ENCODE measurements at places on chromosomes 11 and 22.
A peak's percentile ranks its signal among the peaks of the same experiment; 100 is the strongest.

GRCh38 chr11:128289048-128289447, 298.3 kb downstream of the ETS1 start:
- DNase-seq = no peak

DNA sequence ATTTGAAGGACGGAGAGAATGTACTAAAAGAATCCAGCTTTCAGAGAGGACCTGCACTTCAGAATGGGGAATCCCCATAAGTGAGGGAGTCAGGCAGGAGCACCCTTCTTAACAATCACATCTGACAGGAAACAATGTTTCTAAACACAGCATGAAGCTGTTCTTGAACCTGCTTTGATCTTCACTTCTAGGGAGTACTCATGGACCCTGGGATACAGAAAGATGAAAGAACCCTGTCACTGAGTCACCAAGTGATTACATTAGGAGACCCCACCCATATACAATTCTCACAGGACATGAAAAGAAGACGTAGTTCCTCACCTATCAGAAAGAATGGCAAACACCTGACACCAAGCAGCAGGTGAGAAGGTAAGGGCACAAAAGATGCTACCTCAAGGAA, 296.9 kb upstream of the ZC3H12C start:
- no peak for DNase-seq

DNA sequence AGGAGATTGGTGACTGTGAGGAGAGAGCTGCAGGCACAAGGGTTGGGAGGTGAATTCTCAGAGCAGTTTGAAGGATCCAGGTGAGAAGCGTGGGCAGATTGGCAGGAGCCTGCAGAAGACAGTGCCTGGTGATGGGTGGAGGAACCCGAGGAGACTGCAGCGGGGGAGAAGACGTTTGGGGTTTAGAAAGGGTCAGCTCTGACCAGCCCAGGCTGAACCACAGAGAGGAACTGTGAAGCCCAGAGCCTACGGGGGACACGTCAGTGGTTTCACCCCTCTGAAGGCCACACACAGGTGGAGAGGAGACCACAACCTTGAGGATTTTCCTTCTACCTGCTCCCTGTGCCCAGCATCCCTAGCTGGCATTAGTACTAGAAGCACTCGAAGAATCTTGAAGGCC, 154.8 kb upstream of the TBCEL start:
- DNase-seq = no peak

DNA sequence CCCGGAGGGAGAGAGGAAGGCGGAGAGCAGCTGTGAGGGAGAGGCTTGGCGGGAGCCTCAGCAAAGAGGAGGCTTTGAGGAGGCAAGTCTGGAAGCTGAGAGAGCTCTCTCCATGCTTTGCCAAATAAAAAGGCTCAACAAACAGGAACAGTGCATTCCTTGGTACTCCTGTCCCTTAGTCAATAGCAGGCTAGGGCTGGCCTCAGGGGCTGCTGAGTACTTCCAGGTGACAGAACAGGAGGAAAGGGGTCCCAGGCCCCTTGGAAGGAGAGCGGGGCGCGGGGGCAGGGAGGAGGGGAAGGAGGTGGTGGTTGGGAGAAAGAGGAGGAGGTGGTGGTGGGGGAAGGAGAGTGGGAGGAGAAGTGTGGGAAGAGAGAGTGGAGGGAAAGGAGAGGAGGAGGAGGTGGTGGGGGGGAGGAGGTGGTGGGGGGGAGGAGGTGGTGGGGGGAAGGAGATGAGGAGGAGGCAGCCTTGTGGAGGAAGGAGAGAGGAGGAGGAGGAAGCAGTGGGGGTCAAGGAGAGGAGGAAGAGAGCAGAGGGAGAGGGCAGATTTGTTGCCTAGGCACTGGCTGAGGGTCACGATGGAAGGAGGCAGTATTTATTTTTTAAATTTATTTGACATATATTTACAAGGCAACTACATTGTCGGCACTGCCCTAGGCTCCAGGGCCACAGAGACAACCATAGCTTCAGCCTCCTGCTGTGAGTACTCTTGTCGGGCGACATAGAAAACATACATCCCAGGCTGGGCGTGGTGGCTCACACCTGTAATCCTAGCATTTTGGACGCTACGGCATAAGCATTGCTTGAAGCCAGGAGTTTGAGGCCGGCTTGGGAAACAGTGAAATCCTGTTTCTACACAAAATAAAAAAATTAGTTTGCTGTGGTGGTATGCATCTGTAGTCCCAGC, 74.2 kb upstream of the ZBED5 start:
- DNase-seq = no peak

- no peak for DNase-seq
Observed at GRCh38 chr22:31122196-31122531, 602 bp upstream of the INPP5J start.

DNA sequence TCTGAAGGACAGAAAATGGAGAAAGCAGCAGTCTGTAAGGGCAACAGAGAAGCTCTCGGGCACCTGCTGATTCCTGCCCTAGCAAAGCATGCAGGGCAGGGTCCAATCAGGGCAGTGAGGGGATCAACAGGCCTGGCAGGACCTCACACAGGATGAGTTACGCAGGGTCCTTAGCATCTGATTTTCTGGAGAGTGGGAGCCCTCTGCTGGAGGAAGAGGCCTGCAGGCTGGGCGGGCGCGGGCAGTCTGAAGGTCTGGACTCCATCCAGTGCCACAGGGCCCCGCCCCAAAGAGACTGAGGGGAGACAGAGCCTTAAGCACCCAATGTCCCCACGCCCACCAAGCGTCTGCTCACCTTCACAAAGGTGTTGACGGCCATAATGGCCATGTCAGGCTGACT, 28.9 kb downstream of the AP1B1 start:
- no peak for DNase-seq

DNA sequence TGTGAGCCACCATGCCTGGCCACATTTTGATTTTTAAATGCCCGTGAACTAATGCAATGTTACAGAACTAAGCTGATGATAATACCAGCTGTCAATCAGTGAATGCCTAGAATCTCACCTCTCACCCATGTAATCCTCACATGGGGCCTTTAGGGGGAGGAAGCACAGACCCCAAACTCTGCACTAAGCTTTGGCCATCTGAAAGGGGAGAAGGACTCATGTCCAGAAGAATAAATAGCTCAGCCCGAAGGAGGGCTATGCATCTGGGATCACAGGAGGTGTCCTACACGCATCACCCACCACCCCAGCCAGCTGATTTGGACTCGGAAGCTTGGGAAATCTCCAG, 36.0 kb upstream of the YPEL1 start:
- DNase-seq = no peak

GRCh38 chr11:65764434-65764833, 16.3 kb downstream of the AP5B1 start:
- DNase-seq = no peak

DNA sequence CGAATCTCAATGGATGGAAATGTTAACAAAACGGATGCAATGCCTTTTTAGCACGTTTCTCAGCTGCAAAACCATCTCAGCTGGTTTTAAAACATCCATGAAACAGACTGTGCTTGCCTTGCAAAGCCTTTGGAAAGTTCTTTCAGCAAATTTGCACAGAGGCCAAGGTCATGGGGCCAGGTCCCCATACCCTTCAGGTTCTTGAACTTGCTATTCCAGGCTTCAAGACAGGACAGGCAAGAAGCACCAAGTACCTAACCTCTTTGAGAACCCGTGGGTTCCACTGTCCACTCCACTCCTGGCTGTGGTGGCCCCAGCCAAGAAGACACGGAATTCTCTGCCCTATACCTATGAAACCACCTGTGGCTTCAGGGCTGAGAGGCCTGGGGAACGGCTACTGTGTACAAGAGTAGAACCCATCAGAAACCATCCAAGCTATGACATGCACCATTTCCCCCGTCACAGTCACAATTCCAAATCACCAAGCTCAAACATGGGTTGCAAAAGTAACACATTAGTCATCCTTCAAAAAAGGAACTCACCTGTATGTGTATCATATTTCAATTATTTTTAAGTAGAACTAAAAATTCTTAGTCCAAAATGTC, 17.0 kb downstream of the TNKS1BP1 start:
- DNase-seq = no peak

GRCh38 chr11:70433966-70434812, 35.9 kb downstream of the CTTN start:
- DNase-seq = no peak

DNA sequence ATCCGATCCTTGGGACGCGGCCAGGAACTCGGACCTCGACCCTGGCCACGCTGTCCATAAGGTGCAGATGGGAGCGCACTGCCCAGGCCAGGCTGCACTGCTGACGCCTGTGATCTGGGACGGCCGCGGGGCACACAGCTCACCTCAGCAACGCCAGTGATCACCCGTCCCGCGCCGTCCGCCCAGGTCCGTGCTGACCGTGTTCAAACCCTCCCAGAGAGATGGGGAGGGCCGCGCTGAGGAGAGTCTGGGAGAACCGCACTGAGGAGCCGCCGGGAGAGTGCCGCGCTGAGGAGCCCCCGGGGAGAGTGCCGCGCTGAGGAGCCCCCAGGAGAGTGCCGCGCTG, 636 bp downstream of the KCNQ1OT1 start:
- peak; percentile 72 for DNase-seq

- DNase-seq = no peak
Observed at GRCh38 chr22:48639896-48640748, 1187.6 kb downstream of the BRD1 start.

DNA sequence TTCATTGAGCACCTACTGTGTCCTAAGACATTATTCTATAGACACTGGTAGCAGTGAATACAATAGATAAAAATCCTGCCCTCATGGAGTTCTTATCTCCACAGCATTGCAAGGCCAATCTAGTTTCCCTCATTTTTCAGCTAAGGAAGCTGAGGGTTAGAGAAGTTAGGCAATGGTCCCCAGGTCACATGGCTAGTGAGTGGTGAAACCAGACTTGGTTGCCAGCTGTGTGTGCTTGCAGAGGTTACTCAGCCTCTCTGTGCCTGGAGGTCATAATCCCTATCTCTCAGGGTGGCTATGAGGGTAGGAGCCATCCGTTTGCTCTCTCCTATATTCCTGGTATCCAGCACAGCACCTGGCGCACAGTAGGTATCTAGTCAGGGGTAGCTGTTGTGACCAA, 147.7 kb upstream of the SEZ6L start:
- DNase-seq = no peak

GRCh38 chr11:125494031-125494360, 2.1 kb downstream of the FEZ1 start:
- no peak for DNase-seq

GRCh38 chr11:19790831-19791552, 78.4 kb downstream of the NAV2 start:
- DNase-seq = no peak

DNA sequence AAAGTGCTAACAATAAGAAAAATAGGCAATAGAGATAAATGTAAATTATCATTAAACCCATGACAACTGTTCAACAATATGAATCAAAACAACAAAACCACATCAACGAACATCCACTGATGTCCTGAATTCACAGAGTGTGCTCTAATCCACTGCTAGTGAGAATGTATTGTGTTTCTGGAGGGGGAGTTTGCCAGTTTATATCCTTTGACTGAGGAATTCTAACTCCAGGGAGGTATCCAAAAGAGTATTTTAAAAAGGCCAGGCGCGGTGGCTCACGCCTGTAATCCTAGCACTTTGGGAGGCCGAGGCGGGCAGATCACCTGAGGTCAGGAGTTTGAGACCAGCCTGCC, 1.7 kb upstream of the WEE1 start:
- no peak for DNase-seq

DNA sequence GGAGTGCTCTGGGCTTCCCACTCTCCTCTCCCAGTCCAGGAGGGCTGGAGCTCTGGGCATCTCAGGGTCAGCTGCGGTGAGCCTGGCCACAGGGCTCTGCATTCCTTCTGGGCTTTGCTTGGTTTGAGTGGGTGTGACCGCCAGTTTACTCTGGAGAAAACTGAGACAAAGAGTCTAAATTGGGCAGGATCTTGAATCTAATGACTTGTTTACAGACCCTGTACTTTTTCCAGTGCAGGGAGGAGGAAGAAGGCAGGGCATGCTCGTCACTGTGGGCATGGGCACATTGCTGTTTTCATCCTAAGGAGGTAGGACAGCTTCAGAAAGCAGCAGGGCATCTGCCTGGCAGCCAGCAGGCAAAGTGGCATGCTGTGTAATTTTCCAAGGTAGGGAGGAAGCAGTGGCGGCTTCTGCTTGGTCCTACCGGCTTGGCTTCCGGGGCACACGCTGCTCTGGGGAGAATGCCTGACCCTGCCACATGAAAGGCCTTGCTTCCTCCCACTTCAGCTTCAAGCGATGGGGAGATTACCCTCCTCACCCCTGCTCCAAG, 22.9 kb downstream of the FLI1 start:
- no peak for DNase-seq

DNA sequence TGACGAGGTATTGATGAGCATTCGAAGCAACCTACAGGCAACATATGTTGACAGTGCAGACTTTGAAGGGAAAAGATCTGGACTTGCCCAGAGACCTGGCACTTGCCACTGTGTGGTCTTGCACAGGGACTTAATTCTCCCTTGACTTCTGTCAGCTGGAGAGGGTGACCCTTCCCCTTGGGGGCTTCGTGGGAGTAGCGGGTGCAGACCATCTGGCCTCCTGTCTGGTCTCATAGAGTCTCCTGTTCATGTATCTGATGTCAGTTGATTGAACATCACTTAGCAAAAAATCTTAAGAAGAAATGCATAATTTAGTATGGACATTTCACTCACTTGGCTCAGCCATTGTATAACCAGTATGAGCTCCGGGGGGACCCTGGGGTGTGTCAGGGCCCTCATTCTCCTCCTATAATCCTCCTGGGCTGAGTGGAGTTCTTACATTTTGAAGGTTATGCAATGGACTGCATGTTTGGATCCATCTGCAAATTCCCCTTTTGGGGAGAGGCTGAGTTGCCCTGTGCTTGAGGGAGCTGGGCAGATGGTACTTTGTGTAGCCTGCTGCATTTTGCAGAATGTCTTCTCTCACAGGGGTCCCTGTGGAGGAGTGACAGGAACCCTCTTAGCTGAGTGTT, 13.0 kb downstream of the BCR start:
- DNase-seq = no peak

DNA sequence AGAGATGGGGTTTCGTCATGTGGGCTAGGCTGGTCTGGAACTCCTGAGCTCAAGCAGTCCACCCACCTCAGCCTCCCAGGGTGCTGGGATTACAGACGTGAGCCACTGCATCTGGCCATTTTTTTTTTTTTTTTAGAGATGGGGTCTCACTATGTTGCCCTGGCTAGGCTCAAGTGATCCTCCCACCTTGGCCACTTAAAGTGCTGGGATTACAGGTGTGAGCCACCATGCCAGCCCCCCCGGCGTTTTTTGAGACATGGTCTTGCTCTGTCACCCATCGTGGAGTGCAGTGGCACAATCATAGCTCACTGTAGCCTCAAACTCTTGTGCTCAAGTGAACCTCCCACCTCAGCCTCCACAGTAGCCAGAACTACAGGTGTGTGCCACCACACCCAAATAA, 16.5 kb downstream of the RHBDD3 start:
- DNase-seq = no peak

GRCh38 chr22:36274531-36274930, 21.6 kb downstream of the APOL1 start:
- no peak for DNase-seq

- no peak for DNase-seq
Observed at GRCh38 chr11:100831929-100832494, 144.9 kb downstream of the ARHGAP42 start.
